Epithelial cell of alveolus of lung (primary cell): ENCODE measurements at places on chromosomes 1 and 21. TPM values are rescaled to one million over a fixed set of nuclear protein-coding genes. Genes with fewer than 3 reads are reported as not detected.

Gene CD84
- not detected in 2 replicates for total RNA-seq

Gene MROH7
- 0.16 TPM in 1 of 2 replicates, not detected in the other for total RNA-seq

Gene TEX38
- not detected in 2 replicates for total RNA-seq

Gene SPRR2A
- total RNA-seq, result not detected in 2 replicates

Gene PSMB2
- 49.6 and 75.6 TPM in 2 replicates for total RNA-seq

Gene AIRE
- 0.08 TPM in 1 of 2 replicates, not detected in the other for total RNA-seq

Gene C8B
- total RNA-seq, result not detected in 2 replicates

Gene SHISA4
- 23.3 and 38.6 TPM in 2 replicates for total RNA-seq

Gene TP73
- 0.16 and 0.26 TPM in 2 replicates for total RNA-seq

Gene PTGS2
- total RNA-seq, result 4.8 and 16.0 TPM in 2 replicates

Gene PARP1
- 78.3 and 135 TPM in 2 replicates for total RNA-seq

Gene GNAT2
- total RNA-seq, result 0.32 TPM in 1 of 2 replicates, not detected in the other

Gene EMC1
- 32.2 and 72.5 TPM in 2 replicates for total RNA-seq

Gene SHISAL2A
- total RNA-seq, result not detected in 2 replicates

Gene ALPL
- total RNA-seq, result 0.13 and 1.7 TPM in 2 replicates

Gene FCER1A
- total RNA-seq, result not detected in 2 replicates

Gene ELAPOR1
- total RNA-seq, result 0.13 and 0.48 TPM in 2 replicates

Gene CDC20
- total RNA-seq, result 46.8 and 117 TPM in 2 replicates

Gene MATN1
- total RNA-seq, result under 0.01 TPM in 1 of 2 replicates, not detected in the other

Gene OPTC
- total RNA-seq, result not detected in 2 replicates

Gene CFHR5
- not detected in 2 replicates for total RNA-seq

Gene CHAF1B
- total RNA-seq, result 4.2 and 7.0 TPM in 2 replicates

Gene SMG5
- total RNA-seq, result 36.1 and 46.6 TPM in 2 replicates

Gene ATP5PO
- total RNA-seq, result 216 and 218 TPM in 2 replicates

Gene SPATA46
- total RNA-seq, result not detected in 2 replicates

Gene RRAGC
- 9.6 and 14.3 TPM in 2 replicates for total RNA-seq

Gene MIXL1
- not detected in 2 replicates for total RNA-seq

Gene HSPA6
- 0.39 TPM in 1 of 2 replicates, not detected in the other for total RNA-seq

Gene LEFTY1
- total RNA-seq, result not detected in 2 replicates

Gene BEST4
- total RNA-seq, result not detected in 2 replicates

Gene FAM72D
- total RNA-seq, result 0.40 and 1.6 TPM in 2 replicates

Gene AK4
- total RNA-seq, result 19.3 and 24.8 TPM in 2 replicates

Gene OR2T29
- total RNA-seq, result not detected in 2 replicates

Gene CTH
- 8.4 and 8.5 TPM in 2 replicates for total RNA-seq

Gene NIBAN1
- total RNA-seq, result 3.0 and 34.4 TPM in 2 replicates

Gene GPR52
- not detected in 2 replicates for total RNA-seq

Gene TSPAN1
- 1.6 and 2.0 TPM in 2 replicates for total RNA-seq

Gene RGS7
- 0.13 TPM in 1 of 2 replicates, not detected in the other for total RNA-seq

Gene CSMD2
- 0.08 and 0.26 TPM in 2 replicates for total RNA-seq

Gene SLC35D1
- total RNA-seq, result 13.5 and 16.2 TPM in 2 replicates

Gene RHOU
- total RNA-seq, result 2.7 and 10.1 TPM in 2 replicates

Gene SCAMP3
- 73.5 and 116 TPM in 2 replicates for total RNA-seq

Gene TBX15
- total RNA-seq, result 0.24 and 0.39 TPM in 2 replicates

Gene OLFML3
- 97.4 and 98.5 TPM in 2 replicates for total RNA-seq

Gene KCNE1
- not detected in 2 replicates for total RNA-seq

Gene PSMB4
- total RNA-seq, result 331 and 344 TPM in 2 replicates

Gene TNFRSF8
- 0.52 TPM in 1 of 2 replicates, not detected in the other for total RNA-seq

Gene CCNL2
- total RNA-seq, result 28.2 and 115 TPM in 2 replicates

Gene OPRD1
- 0.16 TPM in 1 of 2 replicates, not detected in the other for total RNA-seq

Gene HDAC1
- total RNA-seq, result 66.1 and 120 TPM in 2 replicates

Gene KCND3
- total RNA-seq, result not detected in 2 replicates

Gene NLRP3
- 0.13 and 0.32 TPM in 2 replicates for total RNA-seq

Gene BSND
- total RNA-seq, result not detected in 2 replicates

Gene AADACL4
- not detected in 2 replicates for total RNA-seq

Gene AGBL4
- total RNA-seq, result not detected in 2 replicates

Gene C4BPA
- not detected in 2 replicates for total RNA-seq
